CD4-positive, alpha-beta T cell treated with Interleukin-10 for 1 hour (primary cell): ENCODE measurements at places on chromosomes 5 and 9.

GRCh38 chr9:96020792-96021550, 145.5 kb downstream of the ERCC6L2 start:
- DNase-seq = peak; percentile 68

GRCh38 chr9:106820866-106821265, 42.1 kb upstream of the ZNF462 start:
- no peak for DNase-seq

GRCh38 chr9:38181866-38182265, 112.8 kb upstream of the SHB start:
- DNase-seq = no peak

DNA sequence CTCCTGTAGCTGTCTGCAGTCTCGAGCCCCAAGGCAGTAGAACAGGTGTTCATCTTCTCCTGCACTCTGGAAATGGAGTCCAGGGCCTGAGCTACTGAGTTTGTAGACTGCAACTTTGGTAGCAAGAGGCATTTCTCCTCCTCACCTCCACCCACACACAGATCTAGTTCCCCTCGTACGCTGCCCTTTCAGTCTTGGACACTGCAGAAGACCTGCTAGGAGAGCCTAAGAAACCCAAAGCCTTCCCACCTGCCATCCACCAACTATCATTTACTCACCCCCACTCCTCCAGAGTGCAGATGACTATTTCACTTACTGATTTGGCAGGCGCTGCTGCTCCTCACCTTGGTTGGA, 59.0 kb downstream of the KCNIP1 start:
- no peak for DNase-seq

DNA sequence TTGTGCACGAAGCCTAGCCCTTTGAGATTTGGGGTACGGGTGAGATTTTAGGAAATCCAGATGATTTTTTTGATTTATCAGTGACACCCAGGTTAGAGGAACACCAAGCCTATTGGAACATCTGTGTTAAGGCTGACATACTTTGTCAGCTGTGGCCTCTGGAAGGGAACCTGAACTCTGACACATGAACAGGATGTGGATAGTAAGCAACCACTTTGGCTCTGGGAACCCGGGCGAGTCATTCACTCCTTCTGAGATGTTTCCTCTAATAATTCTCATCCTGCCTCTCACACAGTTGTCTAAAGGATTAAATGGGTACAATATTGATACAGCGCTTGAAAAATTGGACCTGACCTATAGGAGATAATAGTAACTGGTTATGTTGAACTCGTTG, 67.8 kb downstream of the FGF1 start:
- DNase-seq = no peak
